ENCODE measurements at places on chromosomes 11 and 22.
A peak's percentile ranks its signal among the peaks of the same experiment; 100 is the strongest.

GRCh38 chr11:93821617-93822016, 28.8 kb downstream of the VSTM5 start:
- DNase-seq: no peak

- no peak for DNase-seq
Measured at GRCh38 chr11:117917591-117918151, 11.5 kb downstream of the TMPRSS13 start.

- no peak for DNase-seq
Measured at GRCh38 chr11:114501901-114502300, 57.8 kb downstream of the NXPE1 start.

DNA sequence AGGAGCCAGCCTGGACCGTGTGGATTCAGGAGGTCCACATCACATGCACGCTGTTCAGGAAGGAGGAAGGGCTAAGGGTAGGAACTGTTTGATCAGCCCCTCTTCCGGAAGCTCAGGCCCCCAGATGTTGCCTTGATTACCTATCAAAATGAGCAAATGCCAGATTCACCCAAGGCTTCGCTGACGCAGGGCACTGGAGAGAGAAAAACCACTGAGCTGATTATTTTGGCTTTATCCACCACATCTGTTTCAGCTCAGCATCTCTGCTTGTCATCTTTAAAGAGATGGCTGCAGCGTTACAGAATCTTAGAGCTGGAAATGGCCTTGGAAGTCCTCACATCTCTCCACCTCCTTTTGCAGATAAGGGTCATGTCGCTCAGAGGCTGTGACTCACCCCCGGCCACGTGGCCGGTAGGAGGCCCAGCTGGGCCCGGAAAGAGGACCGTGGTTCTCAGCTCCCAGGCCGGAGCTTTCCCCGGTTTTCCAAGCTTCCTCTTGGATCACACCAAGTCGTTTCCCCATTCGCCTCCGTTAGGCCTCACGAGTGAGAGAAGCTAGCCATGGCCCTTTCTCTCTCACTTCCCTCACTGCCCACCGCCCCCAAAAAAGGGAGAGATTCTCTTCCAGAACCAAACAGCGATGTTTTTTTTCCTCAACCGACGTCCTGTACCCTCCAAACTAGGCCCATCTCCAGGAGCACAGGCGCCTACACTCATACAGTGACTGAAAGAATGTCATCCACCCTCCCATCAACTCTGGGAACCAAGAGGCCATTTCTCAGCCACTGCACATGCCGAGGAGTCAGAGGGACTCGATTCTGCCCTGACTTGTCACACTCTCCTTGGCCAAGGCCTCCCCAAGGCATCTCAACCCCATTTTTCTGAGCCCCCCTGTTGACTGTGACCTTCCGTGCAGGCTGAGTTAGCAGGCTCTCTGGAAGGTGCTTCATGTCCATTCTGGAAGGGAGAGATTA, 37.6 kb downstream of the LIF start:
- peak; percentile 52 for DNase-seq

DNA sequence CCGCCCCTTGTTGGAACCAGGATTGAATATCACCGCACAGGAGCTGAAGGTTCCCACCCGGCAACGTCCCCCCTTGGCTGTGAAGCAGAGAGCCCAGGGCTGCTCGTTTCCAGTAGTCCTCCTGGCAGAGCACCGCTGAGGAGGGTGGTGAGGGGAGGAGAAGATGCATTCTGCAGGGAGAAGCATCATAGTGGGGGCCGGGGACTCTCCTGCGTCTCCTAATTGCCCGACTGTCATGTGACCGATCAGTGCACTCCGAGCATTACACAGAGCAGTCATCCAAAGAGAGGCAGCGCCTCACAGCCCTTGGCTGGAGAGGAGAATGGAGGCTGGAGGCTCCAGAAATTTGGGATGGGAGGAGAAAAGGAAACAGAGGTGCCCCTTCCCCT, 85.0 kb upstream of the SEPTIN5 start:
- DNase-seq: no peak

DNA sequence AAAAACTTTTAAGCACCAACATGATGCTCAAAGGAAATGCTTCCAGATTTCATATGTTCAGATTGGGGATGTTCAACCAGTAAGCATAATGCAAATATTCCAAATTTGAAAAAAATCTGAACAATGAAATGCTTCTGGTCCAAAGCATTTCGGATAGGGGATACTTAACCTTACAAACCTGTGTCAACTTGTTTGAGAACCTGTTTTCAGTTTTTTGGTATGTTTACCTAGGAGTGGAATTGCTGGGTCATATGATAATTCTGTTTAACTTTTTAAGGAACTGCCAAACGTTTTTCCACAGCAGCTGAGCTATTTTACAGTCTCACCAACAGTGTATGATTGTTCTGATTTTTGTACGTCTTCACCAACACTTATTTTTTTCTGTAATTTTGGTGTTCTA, 23.7 kb downstream of the FAR1 start:
- DNase-seq: no peak

- peak; percentile 27 for DNase-seq
Measured at GRCh38 chr11:100682247-100682969, 4.7 kb upstream of the ARHGAP42 start.

DNA sequence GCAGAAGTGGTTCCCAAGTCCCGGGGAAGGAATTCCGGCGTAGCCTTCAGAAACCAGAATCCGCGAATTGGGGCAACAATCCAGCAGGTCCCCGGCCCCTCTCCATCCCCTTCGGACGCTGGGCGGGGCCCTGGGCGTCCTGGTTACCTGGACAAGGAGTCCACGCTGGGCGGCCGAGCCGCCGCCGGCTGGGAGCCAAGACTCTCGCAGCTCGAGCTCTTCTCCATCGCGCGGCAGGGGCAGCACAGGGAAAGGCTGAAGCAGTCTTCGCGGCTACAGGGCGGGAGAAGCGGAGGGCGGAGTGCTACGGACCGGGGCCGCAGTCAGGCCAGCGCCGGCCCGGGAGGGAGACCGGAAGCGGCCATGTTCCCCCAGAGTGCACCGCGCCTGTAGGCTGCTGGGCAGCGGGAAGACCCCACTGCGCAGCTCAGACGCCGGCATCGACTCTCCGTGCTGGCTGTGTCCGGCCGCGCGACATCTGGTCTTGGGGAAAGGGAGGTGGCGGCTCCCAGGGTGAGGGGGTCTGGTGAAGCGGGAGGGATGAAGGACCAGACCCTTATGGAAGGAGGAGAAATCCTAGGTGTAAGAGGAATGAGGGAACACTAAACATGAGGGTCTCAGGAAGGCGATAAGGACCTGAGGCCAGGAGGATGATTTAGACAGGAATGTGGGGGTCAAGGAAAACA, at the start of gene MTMR2:
MTMR2 (minus strand) TSS at position 380 of the 686 bp plus-strand sequence; CDS start at position 227, 153 bp downstream.
- DNase-seq: peak; percentile 64

DNA sequence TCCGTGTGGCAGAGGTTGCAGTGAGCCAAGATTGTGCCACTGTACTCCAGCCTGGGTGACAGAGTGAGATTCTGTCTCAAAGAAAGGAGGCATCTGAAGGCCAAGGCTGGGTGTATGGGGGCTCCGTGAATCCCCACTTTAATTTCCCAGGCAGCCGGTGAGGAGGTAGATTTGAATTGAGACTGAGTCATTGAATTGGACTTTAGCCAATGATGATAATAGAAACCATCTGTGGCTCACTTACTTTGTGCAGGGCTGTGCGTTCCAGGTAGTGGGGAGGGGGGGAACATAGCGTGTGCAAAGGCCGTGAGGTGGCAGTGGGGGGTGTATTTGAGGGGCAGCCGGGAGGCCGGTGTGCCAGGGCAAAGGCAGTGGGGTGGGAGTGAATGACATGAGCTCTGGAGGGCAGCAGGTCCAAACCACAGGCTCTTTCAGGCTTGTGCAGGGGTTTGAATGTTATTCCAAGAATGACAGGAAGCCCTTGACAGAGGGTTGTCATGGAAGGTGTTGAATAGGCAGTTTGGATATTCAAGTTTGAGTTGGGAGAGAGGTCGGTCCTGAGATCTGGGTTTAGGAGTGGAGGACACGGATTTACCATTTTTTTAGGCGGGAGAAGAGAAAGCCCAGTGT, 6.1 kb downstream of the ARHGAP8 start:
- peak; percentile 62 for DNase-seq

DNA sequence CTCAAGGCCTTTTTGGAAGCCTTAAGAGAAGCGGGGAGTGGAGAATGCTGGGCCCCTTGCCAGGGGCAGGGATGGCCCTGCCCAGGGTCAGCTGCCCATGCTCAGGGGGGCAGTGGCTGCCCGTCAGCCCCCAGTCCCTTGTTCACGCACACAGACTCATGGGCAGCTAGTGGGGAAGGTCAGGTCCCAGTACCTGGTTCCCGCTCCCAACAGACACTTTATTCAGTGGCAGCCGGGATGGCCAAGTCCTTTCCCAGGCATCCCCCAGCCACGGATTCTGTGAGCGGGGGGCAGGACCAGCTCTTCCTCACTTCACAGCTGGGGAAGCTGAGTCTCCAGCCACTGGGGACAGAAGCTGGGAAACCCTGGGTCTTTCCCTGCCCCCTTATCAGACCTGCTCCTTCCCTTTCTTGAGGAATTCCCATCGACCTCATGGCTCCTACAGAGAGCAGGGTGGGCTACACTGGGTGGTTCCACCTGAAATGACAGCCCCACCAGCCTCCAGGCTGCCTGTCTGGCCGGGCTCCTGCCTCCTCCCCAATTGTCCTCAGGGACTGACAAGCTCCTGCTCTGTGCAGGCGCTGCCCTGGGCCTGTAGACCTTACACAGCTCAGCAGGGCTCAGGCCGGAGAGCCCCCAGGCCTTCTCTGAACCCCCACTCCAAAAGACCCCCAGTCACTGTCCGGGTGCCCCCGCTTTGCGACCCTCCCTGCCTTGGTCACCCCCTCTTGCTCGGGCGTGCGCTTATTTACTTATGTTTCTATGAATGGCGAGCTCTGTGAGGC, 61.0 kb upstream of the FGF3 start:
- DNase-seq: no peak

DNA sequence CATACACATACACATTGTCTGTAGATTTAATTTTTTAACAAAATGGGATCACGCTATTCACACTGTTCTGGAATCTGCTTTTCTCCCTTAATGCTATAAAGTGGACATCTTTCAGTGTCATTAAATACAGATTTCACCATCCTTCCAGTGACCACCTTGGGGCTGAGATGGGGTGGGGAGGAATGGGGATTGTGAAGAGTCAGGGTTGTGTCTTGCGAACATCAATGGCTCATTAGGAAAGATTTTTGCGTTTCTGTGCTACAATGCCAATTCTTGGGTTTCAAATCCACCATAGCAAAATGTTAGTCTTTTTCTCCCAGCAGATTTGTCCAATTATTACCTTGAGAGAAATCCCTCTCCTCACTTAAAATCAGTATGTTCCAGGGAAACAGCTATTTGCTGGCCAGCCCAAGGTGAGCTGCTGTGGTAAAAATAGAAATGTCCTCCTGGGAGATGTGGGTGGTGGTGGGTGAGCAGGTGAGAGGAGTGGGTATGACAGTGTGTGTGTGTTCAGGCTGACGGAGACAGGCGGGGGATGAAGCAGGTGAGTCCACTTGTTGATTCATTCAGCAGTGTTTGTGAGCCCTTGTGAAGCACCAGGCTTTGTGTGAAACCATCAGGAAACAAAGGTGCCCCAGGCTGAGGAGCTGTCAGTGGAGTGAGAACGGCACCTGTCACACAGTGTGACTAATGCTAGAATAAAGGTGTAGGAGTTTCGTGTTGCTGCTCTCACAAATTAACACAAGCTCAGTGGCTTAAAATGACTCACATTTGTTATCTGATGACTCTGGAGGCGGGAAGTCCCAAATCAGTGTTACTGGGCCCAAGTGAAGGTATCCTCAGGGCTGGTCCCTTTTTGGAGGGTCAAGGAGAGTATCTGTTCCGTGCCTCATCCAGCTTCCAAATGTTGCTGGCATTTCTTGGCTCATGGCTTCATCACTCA, 1.7 kb upstream of the CBX6 start:
- peak; percentile 58 for DNase-seq

GRCh38 chr11:74776546-74776945, 27.9 kb downstream of the RNF169 start:
- no peak for DNase-seq
